ENCODE measurements at places on chromosomes 12 and 14.

GRCh38 chr14:102280376-102280962, 24.5 kb downstream of the MOK start:
- no peak overlapping the region for H3K27ac ChIP-seq
- H3K36me3 ChIP-seq: no peaks in the 10 kb centered on the region
- H3K4me3 ChIP-seq: no peak overlapping the region
- no peaks in the 10 kb centered on the region for H3K4me1 ChIP-seq

DNA sequence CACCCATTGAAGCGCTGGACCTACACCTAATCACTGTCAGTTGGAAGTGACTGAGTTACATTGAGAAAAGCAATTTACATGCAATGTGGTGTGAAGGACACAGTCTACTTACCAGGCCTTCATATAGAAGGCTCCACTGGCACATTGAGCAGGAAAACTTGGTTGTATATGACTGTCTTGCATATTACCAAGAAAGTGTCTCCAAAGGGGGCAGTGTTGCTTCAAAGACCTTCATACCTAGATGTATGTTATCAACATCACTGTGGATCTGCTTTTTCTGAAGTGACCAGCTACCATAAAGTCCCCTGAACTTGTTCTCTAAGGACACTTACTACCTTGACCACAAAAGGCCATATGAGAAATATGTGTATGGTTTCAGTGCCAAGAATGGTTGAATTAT, 64.1 kb downstream of the NELL2 start:
- peak overlapping the region; percentile 71 for H3K27ac ChIP-seq
- H3K4me3 ChIP-seq: no peak overlapping the region
- H3K4me1 ChIP-seq: peaks cover 52% of the 10 kb centered on the region
- no peaks in the 10 kb centered on the region for H3K27me3 ChIP-seq

DNA sequence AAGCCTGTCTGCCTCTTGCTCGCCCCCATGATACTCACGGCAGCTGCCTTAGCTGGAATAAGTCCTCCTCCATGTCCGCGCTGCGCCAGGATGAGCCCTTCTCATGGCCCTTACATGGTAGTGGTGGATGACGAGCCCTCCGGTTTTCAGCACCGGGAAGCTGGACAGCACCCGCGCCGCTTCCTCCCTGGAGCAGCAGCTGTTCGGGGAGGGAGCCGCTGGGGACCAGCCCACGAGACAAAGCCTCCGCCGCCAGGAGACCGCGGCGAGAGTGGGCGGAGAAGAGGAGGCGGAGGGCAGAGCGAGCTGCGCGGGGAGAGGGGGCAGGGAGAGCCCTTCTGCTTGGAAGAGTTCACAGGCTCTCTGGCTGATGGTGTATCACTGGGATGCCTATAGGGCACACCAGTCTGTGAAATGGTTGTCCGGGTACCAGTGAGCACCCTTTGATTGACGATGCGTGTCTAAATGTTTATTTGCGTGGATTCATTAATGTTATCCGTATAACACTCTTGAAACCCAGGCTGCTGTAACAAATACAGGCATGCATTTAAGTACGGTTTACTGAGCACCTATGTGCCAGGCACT, at the start of gene SVOP:
SVOP (minus strand) TSS at position 273 of the 585 bp plus-strand sequence; CDS start at position 73, 200 bp downstream.
- peaks cover 2% of the 10 kb centered on the region for H3K4me1 ChIP-seq
- H3K27ac ChIP-seq: no peak within 1 kb of the TSS
- no peak within 1 kb of the TSS for H3K4me3 ChIP-seq
- peak; percentile 38 for DNase-seq
- H3K36me3 ChIP-seq: no peaks in the 10 kb centered on the region

GRCh38 chr12:47249719-47250357, 170.1 kb upstream of the AMIGO2 start:
- peaks cover 11% of the 10 kb centered on the region for H3K4me1 ChIP-seq
- no peak overlapping the region for H3K27ac ChIP-seq
- DNase-seq: no peak

DNA sequence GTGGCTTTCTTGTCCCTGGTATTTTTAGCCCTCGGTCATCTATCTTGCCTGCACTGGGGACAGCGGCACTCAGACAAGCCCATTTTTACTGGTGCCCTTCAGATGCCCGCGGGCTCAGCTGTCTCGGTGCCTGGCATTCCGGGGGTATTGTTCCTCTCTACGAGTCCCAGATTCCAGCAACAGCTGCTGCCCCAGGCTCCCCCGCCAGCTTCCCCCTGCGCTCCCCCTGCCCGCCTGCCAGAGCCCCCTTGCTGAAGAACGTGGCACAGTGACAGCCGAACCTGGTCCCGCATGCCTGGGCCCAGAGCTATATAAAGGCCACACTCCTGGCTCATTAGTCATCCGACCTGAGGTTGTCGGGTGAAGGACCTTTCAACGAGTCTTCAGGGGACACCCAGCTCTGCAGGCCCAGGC, 10.9 kb upstream of the MYL2 start:
- H3K27ac ChIP-seq: no peak overlapping the region
- H3K4me1 ChIP-seq: no peaks in the 10 kb centered on the region
- no peak overlapping the region for H3K4me3 ChIP-seq

DNA sequence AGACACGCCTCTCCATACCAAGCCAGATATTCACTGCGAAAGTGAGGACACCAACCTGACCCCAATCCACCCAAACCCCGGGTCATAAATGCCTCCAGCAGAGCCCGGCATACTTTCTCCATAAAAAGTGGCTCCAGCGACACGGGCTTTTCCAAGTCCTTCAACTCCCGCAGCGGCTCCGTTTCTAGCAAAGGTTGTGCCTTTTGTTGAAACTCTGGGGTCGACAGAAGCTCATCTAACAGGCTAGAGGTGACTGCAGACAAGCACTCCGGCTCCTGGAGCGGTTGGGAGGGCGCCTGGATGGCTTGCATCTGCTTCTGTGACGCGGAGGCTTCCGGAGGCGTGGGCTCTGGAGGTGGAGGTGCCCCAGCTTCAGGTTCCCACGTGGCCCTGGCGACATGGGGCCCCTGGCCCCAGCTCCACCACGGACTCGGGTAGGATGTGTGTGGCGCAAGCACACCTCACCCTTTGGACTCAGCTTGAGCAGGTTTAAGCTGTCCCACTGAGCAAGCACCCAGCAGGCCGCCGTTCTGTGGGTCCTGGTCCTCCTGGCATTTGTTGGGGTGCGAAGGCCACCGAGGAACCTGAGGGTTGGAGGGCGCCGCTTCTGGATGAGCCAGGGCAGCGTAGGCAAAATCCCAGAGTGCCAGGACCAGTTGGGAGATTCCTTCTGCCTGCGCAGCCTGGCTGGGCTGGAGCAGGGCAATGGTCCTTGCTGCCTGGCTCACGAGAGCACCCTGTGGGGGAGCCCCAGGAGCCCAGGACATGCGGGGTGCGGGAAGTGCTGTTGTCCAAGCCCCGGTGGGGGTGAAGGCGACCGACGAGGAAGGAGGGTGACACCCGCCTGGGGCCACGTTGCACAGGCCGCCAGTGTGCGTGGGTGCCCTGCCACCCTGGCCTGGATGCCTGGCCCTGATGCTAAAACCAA, 186.3 kb downstream of the ALG10 start:
- no peaks in the 10 kb centered on the region for H3K36me3 ChIP-seq
- no peak overlapping the region for H3K4me3 ChIP-seq
- DNase-seq: no peak
- H3K4me1 ChIP-seq: no peaks in the 10 kb centered on the region
- H3K27me3 ChIP-seq: no peaks in the 10 kb centered on the region

DNA sequence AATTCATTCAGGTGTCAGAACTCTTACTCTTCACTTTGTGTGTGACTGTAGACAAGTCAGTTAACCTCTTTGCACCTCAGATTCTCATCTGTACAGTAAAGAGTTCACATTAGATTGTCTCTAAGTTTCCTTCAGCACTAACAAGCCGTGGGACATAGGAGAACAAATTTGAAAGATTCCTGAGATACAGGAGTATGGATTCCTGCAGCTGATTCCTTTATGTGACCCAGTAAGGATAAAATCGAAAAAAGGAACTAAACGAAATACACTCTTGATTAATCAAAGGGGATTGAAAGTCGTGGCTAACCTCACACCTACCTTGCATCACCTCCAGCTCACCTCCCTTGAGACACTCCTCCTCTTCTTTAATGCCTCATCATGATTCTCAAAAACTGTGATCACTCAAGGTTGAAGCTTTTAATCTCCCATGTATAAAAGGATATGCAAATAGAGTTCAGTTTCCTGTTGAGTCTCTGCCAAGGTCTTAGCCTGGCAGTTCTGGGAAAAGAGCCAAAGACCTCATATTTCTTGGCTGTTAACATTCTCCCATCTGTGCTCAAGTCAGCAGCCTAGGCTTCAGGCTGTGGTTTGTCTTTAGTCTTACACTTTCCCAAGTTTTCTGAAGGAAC, 156.6 kb downstream of the DAD1 start:
- DNase-seq: no peak
- no peaks in the 10 kb centered on the region for H3K36me3 ChIP-seq
- no peak overlapping the region for H3K27ac ChIP-seq
- H3K4me1 ChIP-seq: no peaks in the 10 kb centered on the region

- no peak overlapping the region for H3K27ac ChIP-seq
- H3K27me3 ChIP-seq: no peaks in the 10 kb centered on the region
- H3K4me3 ChIP-seq: no peak overlapping the region
- no peak for DNase-seq
- H3K36me3 ChIP-seq: no peaks in the 10 kb centered on the region
Measured at GRCh38 chr12:122467983-122468382, 32.7 kb downstream of the ZCCHC8 start.

DNA sequence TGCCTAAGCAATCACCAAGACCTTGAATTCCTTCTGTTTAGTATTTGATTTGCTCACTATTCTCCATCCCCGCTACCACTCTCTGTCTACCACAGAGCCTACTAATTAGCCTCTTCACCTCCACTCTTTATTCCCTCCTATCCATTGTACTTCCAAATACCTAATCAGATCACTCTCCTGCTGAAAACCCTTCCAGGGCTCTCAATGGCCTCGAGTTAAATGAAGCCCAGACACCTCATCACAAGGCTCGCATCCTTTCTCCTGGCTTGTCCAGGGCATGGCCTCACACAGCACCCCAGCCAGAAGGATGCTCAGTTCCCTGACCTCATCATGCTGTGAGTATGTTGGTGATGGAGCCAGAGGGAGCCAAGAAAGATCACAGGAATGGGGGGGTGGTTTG, 71.4 kb upstream of the PRMT8 start:
- H3K27me3 ChIP-seq: peaks cover 3% of the 10 kb centered on the region
- DNase-seq: no peak
- no peaks in the 10 kb centered on the region for H3K36me3 ChIP-seq
- H3K4me3 ChIP-seq: no peak overlapping the region

DNA sequence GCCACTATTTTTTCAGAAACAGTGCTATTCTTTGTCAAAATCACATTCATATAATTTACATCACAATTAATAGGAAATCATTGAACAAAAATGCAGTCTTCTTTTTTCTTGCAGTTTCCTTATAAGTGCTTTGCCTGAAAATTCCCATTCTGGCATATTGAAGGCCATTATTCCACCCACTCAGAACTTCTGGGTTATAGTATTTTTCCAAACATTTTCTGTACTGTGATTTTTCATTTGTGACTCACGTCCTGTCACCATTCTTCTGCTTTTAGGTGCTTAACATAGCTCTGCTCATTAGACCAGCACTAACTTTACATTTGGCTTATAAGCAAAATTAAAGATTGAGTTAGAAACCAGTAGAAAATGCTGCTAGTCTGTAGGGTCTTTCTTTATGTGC, 241.0 kb upstream of the NPAS3 start:
- H3K27me3 ChIP-seq: no peaks in the 10 kb centered on the region
- no peak overlapping the region for H3K27ac ChIP-seq
- H3K4me3 ChIP-seq: no peak overlapping the region
- H3K4me1 ChIP-seq: peaks cover 2% of the 10 kb centered on the region

- no peak overlapping the region for H3K27ac ChIP-seq
- H3K27me3 ChIP-seq: peaks cover 20% of the 10 kb centered on the region
- H3K4me3 ChIP-seq: no peak overlapping the region
- peaks cover 3% of the 10 kb centered on the region for H3K36me3 ChIP-seq
Measured at GRCh38 chr14:95293449-95293848, 26.3 kb downstream of the CLMN start.

- peaks cover 63% of the 10 kb centered on the region for H3K36me3 ChIP-seq
- H3K27me3 ChIP-seq: no peaks in the 10 kb centered on the region
- H3K4me1 ChIP-seq: peaks cover 53% of the 10 kb centered on the region
- H3K27ac ChIP-seq: peak overlapping the region; percentile 81
- H3K4me3 ChIP-seq: no peak overlapping the region
Measured at GRCh38 chr12:123238961-123239360, 5.7 kb downstream of the MTRFR start.

- DNase-seq: no peak
- no peaks in the 10 kb centered on the region for H3K36me3 ChIP-seq
- H3K4me3 ChIP-seq: no peak overlapping the region
Measured at GRCh38 chr12:94736004-94736403, 85.6 kb upstream of the TMCC3 start.

DNA sequence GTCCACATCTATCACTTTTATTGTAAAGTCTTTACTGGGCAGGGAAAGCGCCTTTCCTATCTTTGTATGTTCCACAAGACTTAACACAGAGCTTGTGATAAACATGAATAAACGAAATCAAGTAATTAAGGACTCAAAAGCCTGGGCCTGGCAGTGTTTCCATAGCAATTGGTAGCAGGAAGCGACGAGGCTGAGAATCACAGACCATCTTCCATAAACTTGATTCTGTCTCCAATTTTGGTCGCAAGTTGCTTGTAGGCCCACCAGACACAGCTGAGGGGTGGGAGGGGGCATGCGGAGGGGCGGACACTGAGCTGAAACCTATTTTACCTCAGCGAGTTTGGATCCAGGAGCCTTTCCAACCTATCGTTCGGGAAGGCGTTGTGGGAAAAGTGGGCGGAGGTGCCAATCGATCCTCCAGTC, 302 bp downstream of the CCDC38 start:
- peak overlapping the region; percentile 87 for H3K4me3 ChIP-seq
- H3K27ac ChIP-seq: peak overlapping the region; percentile 88
- peaks cover 6% of the 10 kb centered on the region for H3K4me1 ChIP-seq
- H3K36me3 ChIP-seq: no peaks in the 10 kb centered on the region

GRCh38 chr12:96982671-96983070, 75.6 kb downstream of the NEDD1 start:
- DNase-seq: no peak
- no peaks in the 10 kb centered on the region for H3K36me3 ChIP-seq
- no peak overlapping the region for H3K27ac ChIP-seq
- H3K4me3 ChIP-seq: no peak overlapping the region

GRCh38 chr12:121916719-121917118, 1.7 kb upstream of the CFAP251 start:
- no peak overlapping the region for H3K4me3 ChIP-seq
- H3K27me3 ChIP-seq: no peaks in the 10 kb centered on the region
- peaks cover 21% of the 10 kb centered on the region for H3K36me3 ChIP-seq
- DNase-seq: no peak
- peaks cover 22% of the 10 kb centered on the region for H3K4me1 ChIP-seq
- no peak overlapping the region for H3K27ac ChIP-seq

DNA sequence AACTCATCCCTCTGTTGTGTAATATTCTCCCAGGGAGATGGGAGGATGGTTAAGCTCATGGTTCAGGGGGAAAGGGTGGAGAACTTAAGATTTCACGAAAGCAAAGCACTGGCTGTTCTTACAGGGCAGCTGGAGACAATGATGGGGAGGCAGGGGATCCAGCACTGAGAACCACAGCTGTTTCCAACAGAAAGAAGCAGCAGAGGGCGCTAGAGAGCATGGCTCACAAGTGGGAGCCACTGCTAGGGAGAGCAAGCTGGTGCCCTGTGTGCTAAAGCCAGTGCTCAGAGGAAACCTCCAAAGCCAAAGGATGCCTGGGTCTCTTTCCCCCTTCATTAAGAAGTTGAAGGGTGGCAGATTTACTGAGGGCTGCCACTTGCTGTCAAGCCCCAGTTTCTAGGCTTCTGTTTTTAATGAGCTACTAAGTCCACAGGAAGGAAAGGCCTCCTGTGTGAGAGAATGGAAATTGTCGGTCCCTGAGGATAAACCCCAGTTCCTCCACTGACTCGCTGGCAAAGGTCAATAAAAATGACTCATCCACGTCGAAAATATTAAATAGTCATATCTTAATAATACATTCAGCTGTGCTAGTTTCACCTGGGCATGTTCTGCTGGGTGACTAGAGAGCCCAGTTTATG, 199.7 kb downstream of the ANO2 start:
- no peak overlapping the region for H3K4me3 ChIP-seq
- H3K27ac ChIP-seq: no peak overlapping the region
- H3K4me1 ChIP-seq: peaks cover 28% of the 10 kb centered on the region
- H3K36me3 ChIP-seq: no peaks in the 10 kb centered on the region
- H3K27me3 ChIP-seq: no peaks in the 10 kb centered on the region
